ENCODE measurements at places on chromosomes 3 and 15.
A peak's percentile ranks its signal among the peaks of the same experiment; 100 is the strongest.

GRCh38 chr3:99248130-99248529, 346.6 kb upstream of the DCBLD2 start:
- DNase-seq, result no peak

GRCh38 chr15:42060797-42061196, 33.6 kb downstream of the PLA2G4D start:
- no peak for DNase-seq

GRCh38 chr15:100005715-100006114, 272.5 kb upstream of the LYSMD4 start:
- no peak for DNase-seq

- DNase-seq, result no peak
Measured at GRCh38 chr3:194977356-194977755, 291.7 kb downstream of the FAM43A start.

GRCh38 chr3:23519314-23520208, 286.2 kb upstream of the UBE2E1 start:
- no peak for DNase-seq

- DNase-seq, result no peak
Measured at GRCh38 chr15:71707230-71708050, 102.9 kb upstream of the NR2E3 start.

- DNase-seq, result no peak
Measured at GRCh38 chr3:143362115-143362991, 242.8 kb downstream of the CHST2 start.

GRCh38 chr3:14804835-14805780, 13.7 kb upstream of the FGD5 start:
- no peak for DNase-seq

DNA sequence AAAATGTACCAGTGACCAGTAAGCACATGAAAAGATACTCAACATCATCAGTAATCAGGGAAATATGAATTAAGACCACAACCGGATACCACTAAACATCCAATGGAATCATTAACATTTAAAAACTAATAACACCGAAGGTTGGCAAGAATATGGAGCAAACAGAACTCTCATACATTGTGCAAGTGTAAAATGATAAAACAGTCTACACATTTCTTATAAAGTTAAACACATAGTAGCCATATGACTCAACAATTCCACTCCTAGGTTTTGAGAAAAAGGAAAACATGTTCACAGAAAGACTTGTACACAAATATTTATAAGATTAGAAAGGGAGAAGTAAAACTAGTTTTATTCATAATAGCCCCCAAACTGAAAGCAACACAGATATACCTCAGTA, 60.3 kb upstream of the SLCO2A1 start:
- no peak for DNase-seq

DNA sequence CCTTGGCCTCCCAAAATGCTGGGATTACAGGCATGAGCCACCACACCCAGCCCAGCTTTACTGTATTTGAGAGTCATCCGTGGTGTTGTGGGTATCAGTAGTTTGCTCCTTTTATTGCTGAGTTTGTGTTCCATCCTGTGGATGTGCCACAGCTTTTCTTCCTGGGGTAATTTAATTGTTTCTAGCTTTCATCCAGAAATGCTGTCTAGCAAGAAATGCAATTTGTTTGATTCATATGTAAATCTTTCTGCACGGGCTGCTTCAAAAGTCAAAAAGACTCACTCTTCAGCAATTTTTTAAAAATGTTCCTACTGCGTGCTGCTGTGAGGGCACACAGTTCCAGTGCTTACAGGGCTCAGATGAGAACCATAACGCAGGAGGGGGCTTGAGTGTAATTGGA, 47.1 kb downstream of the CORO2B start:
- DNase-seq, result no peak

DNA sequence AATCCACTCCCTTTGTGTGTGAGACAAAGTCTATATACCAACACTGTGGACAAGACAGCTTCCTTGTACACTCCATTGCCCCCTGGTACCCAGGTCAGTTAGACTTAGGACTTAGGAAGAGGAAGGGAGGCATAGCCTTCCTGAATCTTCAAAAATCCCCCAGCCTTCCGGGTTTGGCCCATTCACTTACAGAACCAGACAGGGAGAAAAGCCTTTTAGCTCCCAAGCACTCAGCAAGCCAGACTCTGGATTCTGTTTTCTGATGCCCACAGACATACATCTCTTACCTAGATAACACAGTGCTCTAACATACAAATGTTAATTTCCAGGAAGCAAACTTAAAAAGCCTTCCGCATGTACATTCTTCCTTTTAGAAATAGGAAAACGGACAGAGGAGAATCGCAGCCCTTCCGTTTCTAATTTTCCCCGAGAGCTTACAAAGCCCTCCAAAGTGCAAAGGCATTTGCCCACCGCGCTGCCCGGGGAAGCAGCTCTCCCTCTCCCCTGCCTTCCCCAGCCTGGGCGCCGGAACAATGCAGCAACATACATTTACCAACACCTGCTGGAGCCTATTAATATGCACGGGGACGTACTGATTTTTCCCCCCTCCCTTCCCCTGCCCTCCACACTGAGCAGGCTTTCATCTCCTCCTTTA, 442.0 kb downstream of the MAGI1 start:
- peak; percentile 55 for DNase-seq

GRCh38 chr3:23304424-23304823, 101.3 kb downstream of the UBE2E2 start:
- no peak for DNase-seq

DNA sequence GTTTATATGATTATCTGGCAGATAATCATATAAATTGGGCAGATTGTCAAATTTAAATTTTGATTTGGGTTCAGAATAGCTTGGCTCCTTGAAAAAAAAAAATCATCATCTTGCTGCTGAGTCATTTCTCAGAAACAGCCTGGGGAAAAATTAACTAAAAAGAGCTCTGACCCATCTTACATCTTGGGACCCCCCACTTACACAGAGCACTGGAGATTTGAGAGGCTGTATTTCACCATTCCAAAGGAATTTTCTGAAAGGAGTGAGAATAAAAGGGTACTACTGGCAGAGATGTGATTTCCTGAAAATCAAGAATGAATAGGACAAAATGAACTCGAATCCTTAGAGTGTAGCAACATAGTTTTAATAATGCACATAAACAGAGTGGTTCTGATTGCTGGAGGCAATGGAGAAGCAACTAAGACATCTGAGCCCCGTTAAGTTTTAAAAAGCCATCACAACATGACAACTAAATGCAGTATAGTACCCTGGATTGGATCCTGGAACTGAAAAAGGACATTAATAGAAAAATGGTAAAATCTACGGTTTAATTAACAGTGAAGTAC, 97.5 kb downstream of the RFTN1 start:
- no peak for DNase-seq

DNA sequence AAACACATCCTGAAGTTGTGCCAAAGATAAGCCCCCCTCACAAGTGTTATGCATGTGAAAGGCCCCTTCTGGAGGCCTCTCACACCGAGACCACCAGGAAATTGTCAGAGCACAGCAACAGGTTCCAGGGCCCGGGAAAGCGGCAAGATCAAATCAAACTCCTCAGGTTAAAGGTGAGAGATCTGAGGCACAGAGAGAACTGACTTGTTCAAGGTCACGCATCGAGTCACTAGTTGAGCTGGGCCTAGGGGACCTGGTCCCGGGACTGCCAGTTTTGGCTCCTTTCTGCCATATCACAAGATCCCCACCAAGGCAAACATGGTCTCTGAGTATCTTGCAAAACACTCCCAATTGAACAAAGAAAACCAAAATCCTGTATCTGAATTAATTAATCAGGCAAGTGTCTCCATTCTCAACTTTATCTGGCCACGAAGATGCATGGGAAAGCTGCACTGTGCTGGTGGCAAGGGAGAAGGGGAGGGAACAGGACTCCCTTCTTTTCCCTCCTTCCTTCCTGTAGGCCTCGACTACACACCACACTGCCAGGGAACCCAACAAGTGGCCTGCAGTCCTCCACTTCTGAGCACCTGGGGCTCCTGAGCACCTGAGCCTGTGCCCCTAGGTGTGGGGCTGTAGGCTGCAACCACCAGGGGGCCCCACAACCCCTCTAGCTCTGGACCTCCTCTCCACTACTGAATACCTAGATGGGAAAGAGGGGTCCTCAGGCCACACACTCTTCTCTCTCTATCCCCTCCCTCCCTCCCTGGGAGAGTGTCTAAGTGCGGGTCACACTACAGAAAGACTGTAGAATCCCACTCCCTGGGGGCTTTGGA, 37.3 kb downstream of the ANP32A start:
- DNase-seq, result no peak

All from NCI-H2171 treated with DMSO at 0.1 percent for 48 hours (cell line).